ENCODE measurements at places on chromosomes 2 and 18.

DNA sequence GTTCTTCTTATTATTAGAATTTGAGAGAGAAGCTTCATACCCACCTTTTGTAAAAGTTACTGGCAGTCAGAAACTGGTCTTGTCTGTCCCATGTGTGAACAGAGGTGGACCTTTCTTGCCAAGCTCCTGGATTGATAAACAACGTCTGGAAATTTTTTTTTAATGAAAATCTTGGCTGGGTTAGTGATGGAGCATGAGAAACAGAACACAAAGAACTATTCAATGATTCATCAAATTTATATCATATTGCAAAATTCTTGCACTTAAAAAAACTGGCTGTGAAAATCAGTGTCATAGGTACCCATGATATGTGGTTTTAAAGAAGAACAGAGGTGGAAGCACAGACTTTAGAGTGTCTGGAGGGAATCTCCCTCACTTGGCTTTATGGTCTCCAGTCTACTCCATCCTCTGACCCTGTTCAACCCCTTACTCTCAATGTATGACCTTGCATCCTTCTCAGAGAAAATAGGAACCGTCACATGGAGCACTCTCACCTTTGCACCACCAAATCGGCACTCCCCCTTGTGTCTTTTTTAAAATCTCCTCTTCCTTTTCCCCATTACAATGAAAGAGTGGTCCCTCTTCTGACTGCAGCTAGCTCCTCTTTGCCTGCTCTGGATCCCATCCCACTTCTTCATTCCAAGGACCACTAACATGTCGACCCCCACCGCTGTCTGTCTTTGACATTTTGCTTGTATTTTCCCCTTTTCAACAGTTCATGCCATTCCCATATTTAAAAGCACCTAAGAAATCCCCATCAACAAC, 58.2 kb downstream of the COPS8 start:
- DNase-seq, result no peak

GRCh38 chr18:6198585-6198984, 216.1 kb downstream of the L3MBTL4 start:
- no peak for DNase-seq

DNA sequence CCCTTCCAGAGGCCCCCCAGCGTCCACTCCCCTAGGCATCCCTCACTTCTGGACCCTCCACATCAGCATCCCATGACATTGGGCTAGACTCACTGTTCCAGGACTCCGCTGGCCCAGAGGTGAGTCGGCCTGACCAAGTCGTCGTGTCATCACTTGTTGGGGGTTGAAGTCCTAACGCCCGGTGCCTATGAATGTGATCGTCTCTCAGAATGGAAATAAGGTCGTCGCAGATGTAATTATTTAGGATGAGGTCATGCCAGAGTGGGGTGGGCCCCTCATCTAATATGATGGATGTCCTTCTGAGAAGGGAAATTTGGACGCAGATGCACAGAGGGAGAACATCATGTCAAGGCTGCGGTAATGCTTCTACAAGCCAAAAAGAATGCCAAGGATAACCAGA, 142.7 kb downstream of the AGAP1 start:
- no peak for DNase-seq

DNA sequence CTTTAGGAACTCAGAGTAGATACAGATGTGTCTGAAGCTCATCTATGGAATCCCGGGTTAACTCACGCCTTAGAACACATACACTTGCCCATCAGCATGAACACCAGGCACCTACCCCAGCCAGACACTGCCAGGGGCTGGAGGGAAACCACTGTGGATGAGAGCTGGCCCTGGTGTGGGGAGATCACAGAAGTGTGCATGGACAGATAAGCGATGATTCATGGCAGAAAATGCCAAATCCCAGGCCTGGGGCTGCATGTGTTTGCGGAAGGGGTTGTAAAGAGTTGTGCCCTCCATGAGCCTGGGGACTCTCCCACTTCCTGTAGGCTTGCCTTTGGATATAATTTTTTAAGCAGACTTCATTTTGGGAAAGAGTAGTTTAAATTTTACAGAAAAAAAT, 193.4 kb downstream of the FHOD3 start:
- no peak for DNase-seq

GRCh38 chr2:122237450-122237849, 482.0 kb downstream of the TSN start:
- no peak for DNase-seq

DNA sequence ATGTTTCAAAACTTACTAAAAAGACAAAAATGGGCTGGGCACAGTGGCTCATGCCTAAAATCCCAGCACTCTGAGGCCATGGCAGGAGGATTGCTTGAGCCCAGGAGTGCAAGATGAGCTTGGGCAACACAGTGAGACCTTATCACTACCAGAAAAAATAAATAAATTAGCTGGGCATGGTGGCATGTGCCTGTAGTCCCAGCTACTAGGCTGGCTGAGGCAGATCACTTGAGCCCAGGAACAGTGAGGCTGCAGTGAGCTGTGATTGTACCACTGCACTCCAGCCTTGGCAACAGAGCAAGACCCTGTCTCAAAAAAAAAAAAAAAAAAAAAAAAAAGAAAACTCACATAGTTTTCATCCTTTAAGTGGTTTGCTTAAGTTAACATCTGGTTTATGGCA, 6.4 kb downstream of the TSPYL6 start:
- DNase-seq, result no peak

DNA sequence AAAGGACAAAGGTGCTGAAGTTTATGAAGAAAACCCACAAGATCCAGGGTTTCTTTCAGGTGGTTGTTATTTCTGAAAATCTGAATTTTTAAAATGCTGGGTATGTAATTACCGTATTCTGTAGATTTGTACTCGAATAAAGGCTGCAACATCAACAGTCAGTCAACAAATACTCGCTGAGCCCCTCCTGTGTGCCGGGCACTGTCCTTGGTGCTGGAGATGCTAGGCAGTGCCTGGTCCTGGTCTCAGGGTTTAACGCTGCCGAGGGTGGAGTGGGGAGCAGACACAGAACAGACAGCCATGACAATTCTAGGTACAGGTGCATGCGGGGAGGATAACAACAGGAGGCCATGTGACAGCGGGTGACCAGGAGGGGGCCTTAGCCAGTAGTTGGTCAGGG, 27.2 kb upstream of the PDIA6 start:
- no peak for DNase-seq

- DNase-seq, result no peak
Measured at GRCh38 chr2:16869711-16870110, 204.1 kb upstream of the CYRIA start.

- no peak for DNase-seq
Measured at GRCh38 chr2:177265824-177266817, 1.6 kb upstream of the NFE2L2 start.

DNA sequence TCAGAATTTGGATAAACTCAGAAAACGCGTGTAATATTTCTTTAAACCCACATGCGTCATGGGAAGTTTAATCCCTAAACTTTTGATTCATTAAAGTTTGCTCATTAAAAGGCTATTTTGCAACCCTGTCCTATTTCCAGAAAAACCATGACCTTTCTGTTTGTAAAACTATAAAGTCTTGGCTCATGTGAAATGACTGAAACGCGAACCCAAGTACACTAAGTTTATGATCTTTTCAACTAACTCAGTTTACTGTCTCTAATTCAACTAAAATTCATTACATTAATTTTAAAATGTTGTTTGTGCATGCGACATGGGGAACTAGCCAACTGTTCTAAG, 3.9 kb upstream of the RPL31 start:
- no peak for DNase-seq

GRCh38 chr2:213010106-213010779, 141.2 kb downstream of the IKZF2 start:
- no peak for DNase-seq

- DNase-seq, result no peak
Measured at GRCh38 chr2:86238354-86238753, 39.1 kb downstream of the MRPL35 start.

GRCh38 chr2:106869512-106870275, 16.3 kb downstream of the ST6GAL2 start:
- DNase-seq, result no peak

DNA sequence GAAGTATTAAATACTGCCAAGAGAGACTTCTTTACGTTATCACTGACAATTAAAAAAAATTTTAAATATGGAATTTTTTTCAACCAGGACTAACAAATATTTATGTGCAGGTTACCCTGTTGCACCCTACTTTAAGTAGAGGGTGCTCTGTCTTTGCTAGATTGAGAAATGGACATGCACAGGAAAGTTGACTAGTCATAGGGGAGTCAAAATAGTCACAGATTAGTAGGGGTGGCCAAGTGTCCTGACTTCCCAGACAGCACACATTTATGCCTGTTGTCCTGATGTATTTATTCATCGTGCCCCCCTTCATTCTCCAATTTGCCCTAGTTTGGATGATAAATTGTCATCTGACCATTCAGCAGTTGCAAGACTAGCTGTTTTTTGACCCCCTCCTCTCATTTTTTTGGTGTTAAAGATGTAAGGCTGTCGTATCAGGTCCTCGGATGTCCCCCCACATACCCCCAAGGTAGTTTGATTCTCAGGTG, 20.3 kb downstream of the CAB39 start:
- no peak for DNase-seq

DNA sequence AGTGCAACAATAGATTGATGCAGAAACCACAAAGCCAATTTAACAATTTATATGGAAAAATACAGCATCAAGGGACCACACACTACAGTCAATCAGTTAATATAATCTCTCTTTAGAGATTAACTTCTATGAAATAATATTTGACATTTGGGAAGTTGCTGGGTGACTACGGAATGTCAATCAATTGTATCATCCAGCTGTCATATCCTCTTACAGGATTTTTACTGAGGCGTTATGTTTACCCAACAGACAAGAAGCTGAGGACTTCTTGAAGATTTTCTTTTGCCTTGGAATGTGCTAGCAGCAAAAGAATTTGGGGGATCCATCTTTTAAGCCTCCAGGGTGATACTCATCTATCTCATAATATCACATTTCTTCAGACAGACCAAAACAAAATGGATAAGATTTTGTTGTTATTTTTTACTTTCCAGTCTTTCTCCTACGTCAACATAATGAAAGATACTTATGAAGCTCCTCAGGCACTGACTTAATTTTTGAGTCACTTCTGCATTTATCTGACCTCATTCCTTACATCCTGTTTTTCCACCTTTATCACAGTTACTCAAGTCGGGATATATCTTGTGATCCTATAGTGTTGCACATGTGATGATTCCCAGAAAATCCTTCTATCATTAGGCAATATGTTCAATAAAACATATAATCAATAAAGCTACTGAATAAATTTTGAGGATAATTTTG, 227.2 kb upstream of the SPHKAP start:
- DNase-seq, result no peak

GRCh38 chr18:46408334-46408987, 248.6 kb downstream of the LOXHD1 start:
- DNase-seq, result peak; percentile 66

DNA sequence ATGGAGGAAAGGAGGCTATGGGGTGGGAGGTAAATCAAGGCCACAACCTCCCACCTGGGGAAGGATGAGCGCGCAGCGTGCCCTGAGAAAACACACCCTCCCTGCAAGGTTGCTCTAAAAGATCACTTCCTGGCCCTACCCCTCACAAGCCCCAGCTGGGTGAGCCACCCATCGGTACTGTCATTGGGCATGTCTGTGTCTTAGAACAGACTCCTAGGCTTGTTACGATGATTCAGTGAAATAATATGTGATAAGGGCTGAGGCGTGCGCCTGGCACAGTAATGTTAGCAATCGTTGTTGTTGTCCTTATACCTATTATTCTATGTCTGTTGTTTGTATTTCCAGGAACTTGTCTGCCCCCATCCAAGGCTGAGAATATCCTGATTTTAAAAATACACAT, 175.1 kb downstream of the ZFP36L2 start:
- no peak for DNase-seq

DNA sequence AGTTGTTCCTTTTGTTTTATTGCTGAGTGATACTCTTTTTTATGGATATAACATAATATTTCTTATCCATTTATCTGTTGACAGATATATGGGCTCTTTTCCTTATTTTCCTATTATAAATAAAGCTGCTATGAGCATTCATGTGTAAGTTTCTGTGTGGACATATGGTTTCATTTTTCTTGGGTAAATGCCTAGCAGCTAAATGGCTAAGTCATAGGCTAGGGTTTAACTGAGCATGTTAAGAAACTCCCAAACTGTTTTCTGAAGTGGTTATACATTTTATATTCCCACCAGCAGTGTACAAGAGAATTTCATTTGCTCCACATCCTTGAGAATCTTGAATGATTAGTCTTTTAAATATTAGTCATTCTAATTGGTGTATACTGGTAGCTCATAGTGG, 786.6 kb upstream of the CDH2 start:
- no peak for DNase-seq

GRCh38 chr2:235418918-235419317, 74.9 kb upstream of the AGAP1 start:
- no peak for DNase-seq

DNA sequence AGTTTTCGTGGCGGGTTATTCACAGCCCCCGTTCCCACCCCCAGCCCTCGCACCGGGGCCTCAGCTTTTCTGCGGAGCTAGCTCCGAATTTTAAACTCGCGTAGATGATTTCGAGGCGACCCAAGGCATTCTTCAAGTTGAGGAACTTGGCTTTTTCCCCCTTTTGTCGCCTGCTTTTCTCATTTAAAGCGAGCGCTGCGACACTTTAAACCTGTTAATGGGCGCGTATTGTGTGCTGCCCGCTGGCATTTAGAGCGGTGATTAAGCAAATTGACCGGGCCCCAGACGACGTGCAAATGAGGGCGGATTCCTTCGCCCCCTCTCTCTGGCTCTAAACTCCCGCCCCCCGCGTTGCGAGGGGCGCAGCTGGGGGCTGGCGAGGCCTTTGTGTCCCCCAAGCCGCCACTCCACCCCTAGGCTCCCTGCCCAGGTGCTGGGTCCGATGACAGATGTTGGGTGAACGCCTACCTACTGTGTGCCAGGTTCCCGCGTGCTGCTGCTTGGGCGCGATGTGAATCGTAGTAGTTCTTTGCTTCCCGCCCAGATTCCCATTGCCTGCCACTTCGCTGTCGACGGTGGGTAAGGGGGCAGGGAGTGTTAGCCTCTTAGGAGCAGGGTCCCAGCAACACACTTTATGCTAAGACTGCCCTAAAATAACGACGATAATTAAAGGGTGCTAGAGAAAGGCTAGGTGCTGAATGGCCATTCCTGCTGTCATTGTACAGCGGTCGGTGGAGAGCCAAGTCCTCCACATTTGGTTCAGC, 1.9 kb downstream of the TCF7L1 start:
- no peak for DNase-seq

DNA sequence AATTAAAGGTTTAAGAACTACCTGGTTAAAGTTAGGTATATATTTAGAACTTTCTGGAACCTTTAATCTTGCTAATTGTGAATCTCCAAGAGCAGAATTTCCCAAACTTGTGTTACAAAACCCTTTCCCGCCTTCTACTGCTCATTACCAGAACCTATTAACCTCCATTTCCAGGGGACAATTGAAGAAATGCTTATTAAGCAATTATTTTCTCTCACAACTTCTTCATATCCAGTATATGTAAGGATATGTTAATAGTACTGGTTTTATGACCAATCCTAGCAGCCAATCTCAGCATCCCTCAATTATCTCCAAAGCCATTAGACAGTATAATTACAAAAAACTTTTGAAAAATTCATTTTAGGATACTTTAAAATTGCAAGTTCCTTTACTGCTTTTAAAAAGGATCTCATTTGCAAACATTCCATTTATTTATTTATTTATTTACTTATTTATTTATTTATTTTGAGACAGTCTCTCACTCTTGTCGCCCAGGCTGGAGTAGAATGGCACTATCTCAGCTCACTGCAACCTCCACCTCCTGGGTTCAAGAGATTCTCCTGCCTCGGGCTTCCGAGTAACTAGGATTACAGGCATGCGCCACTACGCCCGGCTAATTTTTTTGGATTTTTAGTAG, 3.7 kb downstream of the GFPT1 start:
- no peak for DNase-seq

- no peak for DNase-seq
Measured at GRCh38 chr2:118527571-118527970, 319.9 kb downstream of the EN1 start.
